Renal cortical epithelial cell (primary cell): ENCODE measurements at places on chromosomes 1 and 21.

DNA sequence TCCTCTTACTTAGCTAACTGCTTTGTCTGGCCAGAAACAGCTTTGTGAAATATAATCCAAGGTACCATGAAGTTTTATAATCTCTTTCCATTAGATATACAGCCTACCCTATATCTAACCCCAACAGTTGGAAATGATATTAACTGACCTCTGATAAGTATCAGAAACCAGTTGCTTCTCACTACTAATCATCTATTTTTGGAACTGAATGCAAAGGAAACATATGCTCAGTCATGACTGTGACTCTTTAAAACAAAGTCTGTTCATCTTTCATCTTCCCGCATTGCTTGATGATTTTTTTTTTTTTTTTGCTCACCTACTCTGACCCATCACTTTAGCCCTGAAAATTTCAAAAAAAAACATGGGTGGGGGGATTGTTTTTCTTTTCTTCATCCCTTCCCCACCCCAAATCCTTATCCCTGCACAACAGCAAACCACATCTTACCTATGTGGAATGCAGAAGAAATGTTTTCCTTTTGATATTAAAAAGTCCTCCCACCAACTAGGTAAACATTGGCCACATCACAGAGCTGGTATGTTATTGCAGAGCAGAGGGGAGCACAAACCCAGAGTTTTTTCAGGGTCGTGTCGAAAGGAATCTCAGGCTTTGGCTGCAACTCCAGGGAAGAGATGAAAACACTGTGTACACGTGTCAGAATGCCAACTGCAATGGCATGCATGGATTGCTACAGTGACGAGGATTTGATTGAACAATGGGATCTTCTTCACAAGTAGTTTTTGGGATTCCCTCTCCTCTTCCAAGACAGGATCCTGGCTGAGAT lies 137.3 kb downstream of the SLC30A10 start:
- DNase-seq: peak; percentile 41

DNA sequence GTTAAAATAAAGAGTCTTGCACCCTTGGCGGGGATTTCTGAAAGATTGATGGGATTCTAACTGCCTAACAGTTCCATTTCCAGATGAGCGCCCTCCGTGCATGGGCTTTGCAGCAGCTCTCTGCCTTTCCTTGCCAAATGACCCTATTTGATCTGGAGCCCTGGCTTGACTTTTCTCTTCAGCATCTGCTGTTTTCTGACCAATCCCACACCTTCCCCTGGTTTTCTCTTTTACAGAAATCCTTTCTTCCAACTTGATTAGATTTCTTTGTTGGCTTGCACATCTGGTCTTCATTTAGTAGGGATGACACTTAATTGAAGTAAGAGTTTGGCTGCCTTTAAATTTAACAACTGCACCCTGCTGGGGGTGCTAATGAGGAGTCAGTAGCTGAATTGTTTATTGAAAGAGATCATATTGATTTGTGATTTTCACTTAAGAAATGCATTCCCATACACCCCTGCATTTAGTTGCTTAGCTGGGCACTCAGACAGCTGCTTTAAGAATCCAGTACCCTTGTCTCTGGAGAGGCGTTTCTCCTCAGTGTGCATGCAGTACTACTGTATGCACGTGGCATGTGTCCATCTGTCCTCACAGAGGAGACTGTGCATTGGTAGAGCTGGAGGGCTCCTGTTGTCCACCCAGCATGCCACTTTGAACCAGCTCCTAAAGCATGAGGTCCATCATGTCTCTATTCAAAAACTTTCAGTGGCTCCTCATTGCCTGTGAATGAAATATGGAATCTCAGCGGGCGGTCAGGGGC lies 99.7 kb downstream of the NOS1AP start:
- peak; percentile 63 for DNase-seq

DNA sequence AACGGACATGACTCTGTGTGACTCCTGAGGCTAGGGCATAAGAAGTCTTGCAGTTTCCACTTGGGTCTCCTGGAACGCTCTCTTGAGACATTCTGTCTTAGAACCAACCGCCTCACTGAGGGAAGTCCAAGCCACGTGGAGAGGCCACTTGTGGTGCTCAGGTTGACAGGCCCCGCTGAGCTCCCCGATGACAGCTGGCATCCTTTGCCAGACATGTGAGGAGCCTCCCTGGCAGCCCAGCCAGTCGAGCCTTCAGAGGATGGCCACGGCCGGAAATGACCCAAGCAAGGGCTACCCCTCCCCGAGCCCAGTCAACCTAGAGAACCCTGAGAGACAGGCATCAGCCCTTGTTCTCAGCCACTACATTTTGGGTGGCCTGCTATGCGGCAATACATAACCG lies 20.7 kb downstream of the PLEKHA6 start:
- DNase-seq: no peak

GRCh38 chr1:46413596-46413985 lies 19.5 kb downstream of the FAAH start:
- no peak for DNase-seq

- no peak for DNase-seq
These were observed 10.3 kb upstream of the C21orf91 start for GRCh38 chr21:17829472-17829871.

- DNase-seq: no peak
These were observed 25.2 kb downstream of the PDE4B start for GRCh38 chr1:65817891-65818290.
